ENCODE measurements at places on chromosomes 6 and 20.

DNA sequence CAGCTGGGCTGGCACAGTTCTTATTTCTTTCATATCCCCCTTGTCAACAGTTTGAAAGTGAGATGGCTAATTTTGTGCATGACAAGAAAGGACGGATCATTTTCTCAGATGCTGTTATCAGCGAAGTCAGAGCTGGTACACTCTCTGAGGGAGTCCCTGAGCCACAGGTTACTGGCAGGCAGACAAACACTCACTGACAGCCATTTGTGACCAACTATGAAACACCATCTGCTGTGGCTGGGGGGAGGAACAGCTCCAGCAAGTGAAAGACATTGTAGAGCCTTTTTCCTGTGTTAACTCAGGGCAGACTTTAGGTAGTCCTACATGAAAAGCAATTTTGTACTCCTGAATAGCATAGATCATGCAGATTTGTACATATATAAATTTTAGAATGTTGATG is 22.2 kb downstream of the OLIG3 start:
- no peak for DNase-seq

GRCh38 chr20:56469077-56469449 is 636 bp downstream of the RTF2 start:
- no peak for DNase-seq

DNA sequence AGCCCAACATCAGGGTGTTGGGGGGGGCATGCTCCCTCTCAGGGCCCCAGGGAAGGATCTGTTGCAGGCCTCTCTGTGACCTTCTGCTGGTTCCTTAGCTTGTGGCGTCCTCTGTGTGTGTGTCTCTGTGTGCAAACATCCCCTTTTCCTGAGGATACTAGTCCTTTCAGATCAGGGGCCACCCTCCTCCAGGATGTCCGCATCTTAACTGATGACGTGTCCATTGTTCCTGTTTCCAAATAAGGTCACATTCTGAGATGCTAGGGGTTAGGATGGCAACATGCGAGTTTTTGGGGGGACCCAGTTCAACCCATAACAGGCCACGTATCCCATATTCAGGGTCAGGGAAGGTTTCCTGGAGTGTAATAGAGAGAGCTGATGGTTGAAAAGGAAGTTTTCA is 40.9 kb downstream of the GMPR start:
- DNase-seq: no peak

DNA sequence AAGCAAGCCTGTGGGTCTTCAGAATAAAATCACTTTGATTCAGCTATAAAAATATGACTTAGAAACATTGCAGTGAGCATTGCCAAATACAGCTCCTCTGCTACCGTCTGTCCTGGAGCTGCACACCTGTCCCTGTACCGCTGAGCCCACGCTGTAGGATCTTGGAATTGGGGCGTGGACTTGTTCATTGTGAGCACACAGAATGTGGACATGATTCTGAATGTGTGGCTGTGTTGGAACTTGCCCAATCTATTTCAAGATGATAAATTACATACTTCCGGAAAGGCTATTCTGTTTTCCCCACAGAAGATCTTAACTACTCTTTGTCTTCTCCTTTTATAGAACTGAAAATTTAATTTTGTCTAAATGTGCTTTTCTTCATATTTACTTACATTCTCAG is 107.3 kb downstream of the UST start:
- no peak for DNase-seq

DNA sequence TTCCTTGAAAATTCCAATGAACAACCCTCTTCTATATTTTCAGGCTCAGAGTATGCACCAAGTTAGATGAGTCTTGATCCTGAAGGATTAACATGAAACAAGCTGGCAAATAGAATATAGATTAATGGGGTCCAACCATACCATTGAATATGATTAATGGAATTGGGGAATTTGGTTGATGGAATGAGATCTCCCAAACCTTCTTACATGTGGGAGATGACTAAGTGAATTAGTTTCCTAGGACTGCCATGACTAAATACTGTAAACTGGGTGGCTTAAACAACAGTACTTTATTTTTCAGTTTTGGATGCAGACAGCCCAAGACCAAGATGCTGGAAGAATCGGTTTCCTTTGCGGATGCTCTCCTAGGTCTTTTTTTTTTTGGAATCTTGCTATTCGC is 347.0 kb downstream of the QKI start:
- no peak for DNase-seq

GRCh38 chr20:19397666-19398065 is 185.2 kb downstream of the SLC24A3 start:
- DNase-seq: no peak

Data from LoVo (cell line).